Common myeloid progenitor, CD34-positive (primary cell): ENCODE measurements at places on chromosomes 6 and 20.

GRCh38 chr6:130098317-130098716 lies 79.9 kb downstream of the L3MBTL3 start:
- DNase-seq, result no peak

DNA sequence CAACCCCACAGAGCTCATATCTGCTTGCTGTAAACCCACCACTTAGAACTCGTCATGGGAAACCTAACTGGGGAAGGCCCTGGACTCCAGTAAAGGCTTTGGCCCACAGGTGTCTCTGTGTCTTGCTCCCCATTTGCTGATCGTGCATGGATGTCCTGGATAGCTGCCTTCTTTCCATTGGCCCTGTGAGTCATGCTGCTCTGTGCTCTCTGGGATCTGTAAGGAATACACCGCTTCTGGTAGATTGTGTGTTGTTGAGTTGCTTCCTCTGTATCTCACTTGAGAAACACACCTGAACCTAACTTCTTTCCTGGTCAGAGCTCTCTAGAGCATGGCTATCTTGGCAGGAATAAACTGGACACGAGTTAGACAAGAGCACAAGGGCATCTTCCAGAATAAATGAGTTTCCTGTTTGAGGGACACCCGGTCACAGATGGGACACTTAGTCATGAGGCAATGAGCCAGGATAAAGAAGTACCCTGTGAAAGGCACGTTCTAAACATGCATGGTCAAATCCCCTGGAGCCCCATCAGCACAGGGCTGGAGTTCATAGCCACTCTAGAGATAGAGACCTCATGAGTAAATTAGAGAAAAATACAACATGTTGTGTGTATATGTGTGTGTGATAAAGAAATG lies 99.6 kb upstream of the TMEM170B start:
- DNase-seq, result no peak

DNA sequence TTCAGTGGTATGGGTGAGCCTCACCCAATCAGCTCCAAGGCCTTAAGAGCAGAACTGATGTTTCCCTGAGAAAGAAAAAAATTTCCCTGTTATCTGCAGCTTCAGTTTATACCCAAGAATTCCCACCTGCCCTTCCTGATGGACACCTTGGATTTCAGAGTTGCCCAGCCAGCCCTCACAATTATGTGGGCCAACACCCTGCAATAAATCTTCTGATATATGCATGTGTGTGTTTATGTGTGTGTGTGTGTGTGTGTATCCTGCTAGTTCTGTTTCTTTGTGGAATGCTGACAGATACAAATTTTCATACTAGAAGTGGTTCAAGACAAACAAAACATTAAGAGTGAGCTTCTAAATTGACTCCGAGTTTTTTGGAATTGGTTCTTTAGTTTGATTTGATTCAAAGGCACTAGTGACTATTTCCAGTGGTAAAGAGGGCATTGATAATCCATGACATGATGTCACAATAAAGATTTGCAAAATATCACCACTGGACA lies 246.6 kb upstream of the BTBD3 start:
- no peak for DNase-seq

GRCh38 chr6:34509782-34510181 lies 43.9 kb downstream of the PACSIN1 start:
- DNase-seq, result no peak

- DNase-seq, result no peak
Observed at GRCh38 chr6:31462026-31462963, 35.6 kb upstream of the MICB start.

- DNase-seq, result no peak
Observed at GRCh38 chr6:40188931-40189330, 254.7 kb upstream of the MOCS1 start.

- DNase-seq, result no peak
Observed at GRCh38 chr20:40049854-40050253, 639.2 kb downstream of the MAFB start.

DNA sequence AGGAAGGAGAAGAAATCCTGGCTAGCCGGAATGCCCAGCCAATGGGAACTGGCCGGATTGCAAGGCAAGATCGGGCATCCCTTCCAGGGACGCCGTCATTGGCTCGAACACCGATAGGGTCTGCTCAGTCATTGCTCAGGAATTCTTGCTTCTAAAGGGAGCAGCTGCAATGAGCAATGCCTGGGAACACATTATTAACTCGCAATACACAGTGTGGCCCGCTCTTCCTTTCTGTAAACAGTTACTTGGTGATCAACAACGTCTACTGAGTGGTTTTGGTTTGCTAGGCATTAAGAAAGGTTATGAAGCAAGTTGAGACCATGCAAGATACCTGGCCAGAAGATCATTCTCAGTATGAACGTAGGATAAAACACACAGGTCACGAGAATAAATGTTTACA lies 165.4 kb upstream of the CITED2 start:
- DNase-seq, result no peak

DNA sequence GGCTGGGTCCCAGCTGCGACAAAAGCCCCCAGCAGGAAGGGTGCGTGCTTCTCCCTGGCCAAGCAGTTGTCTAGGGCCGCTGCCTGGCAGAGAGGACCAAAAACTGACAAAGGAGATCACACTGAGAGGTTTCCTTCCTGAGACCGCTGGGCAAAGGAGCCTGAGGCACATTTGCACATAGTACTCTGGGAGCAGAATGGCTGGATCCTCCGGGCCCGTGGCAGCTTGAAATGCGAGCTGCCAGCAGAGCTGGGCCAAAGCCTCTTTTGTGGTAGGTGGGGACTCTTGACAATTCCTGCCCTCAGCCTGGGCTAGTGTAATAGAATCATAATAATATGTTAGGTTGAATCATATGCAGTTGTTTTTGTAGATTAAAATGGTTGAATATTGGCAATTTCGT lies 33.1 kb upstream of the RNF8 start:
- no peak for DNase-seq

DNA sequence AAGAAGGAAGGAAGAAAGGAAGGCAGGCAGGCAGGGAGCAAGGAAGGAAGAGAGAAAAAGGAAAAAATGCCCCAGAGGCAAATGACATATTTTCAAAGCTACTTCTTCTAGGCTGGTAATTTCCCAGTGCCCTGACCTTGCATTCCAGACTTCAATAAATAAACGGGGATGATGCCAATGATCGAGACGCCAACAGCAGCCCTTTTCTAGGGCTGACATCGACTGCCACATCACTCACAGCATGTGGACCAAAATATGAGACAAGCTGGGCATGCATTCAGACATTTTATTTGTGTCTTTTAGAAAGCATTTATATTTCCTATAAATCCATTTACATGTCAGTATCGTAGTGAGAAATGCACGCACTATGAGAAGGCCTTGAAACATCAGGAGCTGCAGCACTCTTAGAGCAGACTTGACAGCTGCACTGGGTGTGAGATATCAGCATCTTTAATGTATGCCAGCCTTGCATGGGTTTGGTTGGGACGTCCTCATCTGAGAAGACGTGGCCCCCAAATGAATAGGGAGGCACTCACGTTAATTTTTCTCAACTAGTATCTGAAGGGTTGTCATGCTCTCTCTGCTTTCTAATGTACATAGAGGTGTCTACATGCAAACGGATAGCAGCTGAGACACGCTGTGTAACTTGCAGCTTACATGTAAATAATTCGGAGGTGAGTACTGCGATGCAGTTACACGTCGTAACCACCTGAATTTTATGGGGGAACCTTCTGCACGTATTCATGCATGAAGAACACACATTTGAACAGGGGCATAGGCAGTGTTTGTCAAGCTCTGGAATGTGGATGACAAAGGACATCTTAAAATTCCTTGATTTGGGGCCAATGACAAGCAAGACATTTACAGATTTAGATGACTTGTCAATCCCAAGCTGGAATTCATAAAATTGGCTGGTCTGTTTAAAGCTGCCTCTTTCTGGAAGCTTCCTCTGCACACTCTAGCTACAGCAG lies 149.1 kb upstream of the AGPAT4 start:
- no peak for DNase-seq

DNA sequence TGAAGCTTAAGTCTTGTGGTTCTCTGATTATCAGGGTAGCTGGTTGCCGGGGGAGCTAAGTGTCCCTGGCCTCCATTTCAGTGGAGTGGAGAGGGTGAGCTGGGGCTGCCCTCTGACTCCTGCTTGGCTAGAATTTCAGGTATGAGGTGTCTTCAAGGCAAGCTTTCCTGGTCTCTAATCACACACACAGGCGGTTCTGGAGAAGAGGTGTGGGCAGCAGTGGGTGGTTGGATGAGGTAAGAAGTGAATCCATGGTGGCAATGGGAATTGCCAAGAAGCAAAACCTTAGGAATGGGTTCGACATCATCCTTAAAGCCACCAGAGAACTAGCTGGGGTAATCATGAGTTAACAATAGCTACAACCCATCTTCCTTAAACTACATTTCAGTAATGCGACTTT lies 157.6 kb downstream of the CARMIL1 start:
- no peak for DNase-seq

DNA sequence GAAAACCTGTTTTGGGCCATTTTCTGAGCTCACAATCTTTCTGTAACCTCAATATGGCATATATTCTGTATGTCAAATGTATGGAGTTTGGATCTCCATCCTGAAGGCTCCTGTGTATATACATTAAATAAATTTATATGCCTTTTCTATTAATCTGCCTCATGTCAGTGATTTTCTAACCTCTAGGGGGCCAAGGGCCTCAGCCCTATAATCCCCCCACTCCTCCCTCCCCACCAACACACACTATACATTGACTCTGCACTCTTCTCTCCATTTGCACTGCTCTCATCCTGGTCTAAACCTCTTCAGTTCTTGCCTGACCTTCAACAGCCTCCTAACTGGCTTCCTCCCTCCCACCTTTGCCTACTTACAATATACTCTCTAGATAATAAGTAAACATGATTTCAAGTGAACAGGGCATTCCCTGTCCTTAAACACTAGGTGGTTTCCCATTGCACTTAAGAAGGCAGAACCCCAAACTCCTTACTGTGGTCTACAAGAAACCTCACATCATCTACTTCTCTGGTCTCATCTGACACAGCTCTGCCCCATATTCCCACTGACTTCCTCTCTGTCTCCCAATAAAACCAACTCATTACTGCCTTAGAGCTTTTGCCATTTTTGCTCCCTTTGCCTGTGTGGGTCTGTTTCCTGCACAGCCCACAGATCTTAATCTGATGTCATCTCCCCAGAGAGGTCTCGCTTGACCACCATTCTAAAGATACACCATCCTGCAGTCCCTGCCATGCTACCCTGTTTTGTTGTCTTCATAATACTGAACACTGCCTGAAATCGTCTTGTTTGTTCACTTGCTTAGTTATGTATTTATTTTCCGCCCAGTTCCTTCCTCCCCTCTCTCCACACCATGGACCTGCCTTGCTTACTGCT lies 213.7 kb downstream of the SYNE1 start:
- no peak for DNase-seq

DNA sequence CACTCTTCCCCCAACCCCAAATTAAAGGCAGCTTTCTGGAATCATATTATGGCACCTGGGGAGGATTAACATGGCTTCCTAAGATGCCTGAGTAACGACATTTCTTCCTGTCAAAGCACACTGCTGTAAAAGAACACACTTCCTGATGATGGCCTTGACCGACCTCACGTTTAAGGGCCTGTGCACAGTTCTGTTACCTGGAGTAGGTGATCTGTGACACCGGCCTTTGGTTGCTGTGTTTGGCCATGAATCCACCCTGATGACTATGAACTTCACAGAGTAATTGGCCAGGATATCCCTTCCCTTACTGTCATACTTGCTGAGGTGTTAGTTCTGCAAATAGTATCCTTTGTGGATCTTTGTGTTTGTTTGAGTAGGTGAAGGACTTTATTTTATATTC lies 45.8 kb downstream of the PLCB4 start:
- DNase-seq, result no peak

DNA sequence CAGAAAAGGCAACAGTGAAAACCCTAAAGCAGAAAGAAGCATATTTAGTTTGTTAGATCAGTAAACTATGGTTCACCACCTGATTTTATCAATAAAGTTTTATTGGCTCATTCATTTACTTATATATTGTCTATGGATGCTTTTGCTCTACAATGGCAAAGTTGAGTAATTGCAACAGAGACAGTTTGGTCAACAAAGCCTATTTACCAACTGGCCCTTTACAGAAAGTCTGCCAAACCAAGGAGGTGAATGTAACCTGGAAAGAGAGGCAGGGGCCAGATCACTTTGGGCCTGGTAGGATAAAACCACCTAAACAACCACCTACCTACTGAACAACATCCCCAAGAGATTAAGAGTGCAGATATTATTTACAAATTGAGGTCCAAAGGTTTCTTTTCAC lies 19.4 kb downstream of the SAYSD1 start:
- no peak for DNase-seq

- no peak for DNase-seq
Observed at GRCh38 chr6:44951253-44951747, 376.8 kb upstream of the RUNX2 start.

- peak; percentile 84 for DNase-seq
Observed at GRCh38 chr6:112626468-112627082, 279.4 kb downstream of the RFPL4B start.

- no peak for DNase-seq
Observed at GRCh38 chr6:37375376-37375775, 21.6 kb downstream of the RNF8 start.

DNA sequence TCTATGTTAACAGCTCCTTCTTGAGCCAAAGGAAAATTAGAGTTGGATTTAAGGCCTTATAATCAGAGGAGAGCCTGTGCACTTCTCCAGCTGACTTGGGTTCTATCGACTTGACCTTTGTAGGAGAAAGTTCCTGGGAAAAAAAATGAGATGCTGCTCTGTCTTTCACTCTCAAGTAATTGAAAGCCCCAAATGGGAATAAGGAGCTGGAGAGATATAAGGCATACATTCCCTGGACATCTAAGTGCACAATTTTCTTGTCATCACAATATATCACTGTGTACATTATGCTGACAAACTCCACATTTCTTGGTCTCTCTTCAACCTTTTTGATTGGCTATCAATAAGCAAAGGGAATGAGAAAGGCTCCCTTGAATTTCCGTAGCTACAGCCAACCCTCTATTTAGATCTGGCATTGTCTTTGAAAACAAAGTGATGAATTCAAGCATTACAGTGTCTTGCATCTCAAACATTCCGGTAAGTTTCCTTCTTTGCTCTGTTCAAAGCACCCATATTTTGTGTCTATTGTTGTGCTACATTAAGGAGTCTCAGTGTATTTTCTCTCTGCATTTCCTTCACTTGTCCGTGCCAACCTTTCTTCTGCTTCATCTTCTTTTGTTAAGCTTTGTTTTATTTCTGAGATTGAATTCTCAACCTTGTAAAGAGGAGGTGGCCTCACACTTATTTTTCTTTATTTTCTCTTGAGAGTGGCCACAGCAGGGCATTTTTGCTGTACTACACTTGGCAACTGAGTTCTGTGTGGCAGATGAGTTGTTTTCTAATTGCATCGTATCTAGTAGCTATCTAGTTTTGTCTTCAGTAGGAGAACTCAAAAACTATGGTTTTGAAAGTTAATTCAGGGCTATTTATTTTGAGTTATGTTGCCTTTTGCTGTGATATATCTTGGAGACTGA lies 450.3 kb upstream of the MAN1A1 start:
- no peak for DNase-seq

GRCh38 chr6:163834226-163834970 lies 419.9 kb downstream of the QKI start:
- DNase-seq, result no peak

DNA sequence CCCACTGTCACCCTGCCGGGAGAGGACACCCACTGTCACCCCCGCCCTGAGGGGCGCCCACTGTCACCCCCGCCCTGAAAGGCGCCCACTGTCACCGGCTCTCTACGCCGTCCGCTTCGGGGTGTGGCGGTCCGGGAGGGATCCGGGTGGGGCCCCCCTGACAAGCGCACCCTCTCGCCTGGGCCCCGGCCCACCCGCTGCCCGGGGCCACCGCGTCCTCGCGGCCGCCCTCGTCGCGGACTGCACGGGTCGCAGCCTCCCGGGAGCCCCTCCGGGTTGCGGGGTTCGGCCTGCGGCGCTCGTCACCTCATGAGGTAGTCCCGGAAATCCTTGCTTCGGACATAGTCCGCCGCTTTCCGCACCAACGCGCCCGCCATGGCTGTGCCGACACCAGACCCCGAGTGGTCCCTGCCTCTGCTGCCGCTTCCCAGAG lies 224 bp downstream of the MPC1 start:
- no peak for DNase-seq
